Stimulated activated CD4-positive, alpha-beta T cell treated with anti-CD3 and anti-CD28 coated beads, Interleukin-12 subunit alpha, Interleukin-12 subunit beta, amount 100 ng/mL, for 48 hours (primary cell): ENCODE measurements at places on chromosomes 5 and 9.

GRCh38 chr5:163379298-163380155, 57.9 kb upstream of the CCNG1 start:
- DNase-seq, result no peak

DNA sequence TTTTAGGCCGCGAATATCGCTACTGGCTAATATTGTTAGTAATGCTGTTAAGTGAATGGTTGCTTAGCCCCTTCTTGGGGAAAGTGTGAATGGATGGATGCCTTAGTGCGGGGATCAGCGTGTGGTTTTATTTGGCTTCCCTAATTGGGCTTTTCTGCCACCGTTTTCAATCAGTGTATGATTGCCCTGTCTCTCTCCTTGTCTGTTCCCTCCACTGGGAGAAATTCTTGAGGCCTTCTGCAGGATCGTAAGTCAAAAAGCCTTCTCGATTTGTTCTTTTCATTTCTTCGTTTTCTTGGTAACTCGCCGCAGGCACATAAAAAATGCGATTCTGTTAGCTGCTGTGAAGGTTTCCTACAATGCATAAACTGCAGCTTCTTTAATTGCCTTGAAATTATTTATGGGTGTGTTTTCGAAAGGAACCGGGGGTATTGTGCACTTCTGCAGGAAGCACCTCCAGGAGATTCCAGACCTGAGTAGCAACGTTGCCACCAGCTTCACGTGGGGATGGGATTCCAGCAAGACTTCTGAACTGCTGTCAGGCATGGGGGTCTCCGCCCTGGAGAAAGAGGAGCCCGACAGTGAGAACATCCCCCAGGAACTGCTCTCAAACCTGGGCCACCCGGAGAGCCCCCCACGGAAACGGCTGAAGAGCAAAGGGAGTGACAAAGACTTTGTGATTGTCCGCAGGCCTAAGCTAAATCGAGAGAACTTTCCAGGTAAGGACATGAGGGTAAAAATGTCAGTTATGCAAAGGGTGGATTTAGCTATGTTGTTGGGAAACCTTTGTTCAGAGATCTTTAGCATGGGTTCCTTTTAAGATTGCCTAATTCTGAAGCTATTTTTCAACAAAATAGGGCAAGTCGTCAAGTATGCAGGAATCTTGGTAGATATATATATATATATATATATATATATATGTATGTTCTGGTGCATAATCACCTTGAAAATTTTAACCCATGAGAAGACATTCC, 700 bp downstream of the SKP2 start:
- no peak for DNase-seq

GRCh38 chr5:151151793-151152192, 5.8 kb downstream of the ANXA6 start:
- peak; percentile 67 for DNase-seq

DNA sequence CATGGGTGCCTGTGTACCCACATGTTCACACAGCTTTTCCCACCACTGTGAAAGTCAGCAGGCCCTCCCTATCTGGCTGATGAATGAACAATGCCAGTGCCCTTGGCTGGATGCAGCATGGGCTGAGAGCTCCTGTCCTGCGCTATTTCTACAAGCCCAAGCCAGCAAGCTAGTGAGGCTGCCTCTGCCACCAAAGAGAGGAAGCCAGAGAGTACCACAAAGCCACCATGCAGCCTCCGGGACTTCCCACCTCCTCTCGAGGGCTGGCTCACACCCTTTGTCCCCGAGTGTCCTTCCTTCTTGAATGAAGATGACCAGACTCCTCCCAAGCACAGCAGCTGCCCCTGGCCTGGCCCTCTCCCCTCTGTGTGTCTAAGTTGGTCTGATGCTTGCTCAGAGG, 76.5 kb downstream of the SH3PXD2B start:
- no peak for DNase-seq

- DNase-seq, result no peak
These were observed 153.6 kb downstream of the GLIS3 start for GRCh38 chr9:4146293-4146692.

DNA sequence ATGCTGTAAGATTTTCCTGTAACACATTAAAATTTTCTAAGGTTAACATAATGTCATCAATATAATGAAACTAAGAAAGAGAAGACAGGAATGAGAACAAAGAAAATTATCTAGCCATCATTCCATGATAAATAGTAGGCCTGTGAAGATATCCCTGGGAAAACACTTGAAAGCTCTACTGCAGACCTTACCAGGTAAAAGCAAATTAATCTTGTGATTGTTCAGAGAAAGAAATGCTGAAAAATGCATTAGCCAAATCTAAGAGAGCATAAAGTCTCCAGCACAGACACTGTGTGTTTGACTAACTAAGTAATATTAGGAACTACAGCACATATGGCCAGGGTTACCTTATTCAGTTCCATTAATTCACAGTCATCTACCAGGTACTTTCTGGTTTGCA, 628.3 kb upstream of the GRAMD2B start:
- no peak for DNase-seq

GRCh38 chr5:7068899-7069298, 327.0 kb upstream of the ADCY2 start:
- no peak for DNase-seq

DNA sequence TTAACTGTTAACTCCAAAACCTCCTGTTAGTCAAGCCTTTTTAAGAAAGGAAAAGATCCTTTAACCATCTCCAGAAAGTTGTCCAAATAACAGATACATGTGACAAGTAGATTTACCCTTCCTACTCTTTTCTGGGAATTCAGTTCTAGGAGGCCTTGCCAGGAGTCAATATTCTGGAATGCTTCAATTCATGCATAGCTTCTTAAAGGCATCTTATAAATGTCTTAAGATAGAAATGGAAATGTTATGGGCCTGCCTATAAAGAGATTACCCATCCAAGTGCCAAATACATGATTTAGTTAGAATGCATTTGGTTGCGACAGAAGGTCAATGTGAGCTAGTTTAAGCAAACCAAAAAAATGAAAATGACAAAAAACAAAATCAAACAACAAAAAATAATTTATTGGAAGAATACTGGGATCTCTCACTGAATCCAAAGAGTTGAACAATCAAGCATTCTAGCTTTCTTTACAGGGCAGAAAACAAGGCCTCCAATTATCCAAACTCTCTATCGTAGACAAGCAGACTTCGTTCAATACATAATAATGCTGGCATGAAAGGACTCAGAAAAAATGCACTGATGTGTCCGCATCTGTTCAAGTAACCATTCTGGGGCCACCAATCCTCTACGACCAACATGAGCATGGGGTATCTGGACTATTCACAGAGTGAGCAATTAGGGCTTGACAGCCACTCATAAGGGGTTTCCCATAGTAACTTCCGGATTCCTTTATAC, 188.6 kb downstream of the CTNND2 start:
- DNase-seq, result no peak

- DNase-seq, result no peak
These were observed 193.2 kb upstream of the MAP3K1 start for GRCh38 chr5:56622141-56622540.

DNA sequence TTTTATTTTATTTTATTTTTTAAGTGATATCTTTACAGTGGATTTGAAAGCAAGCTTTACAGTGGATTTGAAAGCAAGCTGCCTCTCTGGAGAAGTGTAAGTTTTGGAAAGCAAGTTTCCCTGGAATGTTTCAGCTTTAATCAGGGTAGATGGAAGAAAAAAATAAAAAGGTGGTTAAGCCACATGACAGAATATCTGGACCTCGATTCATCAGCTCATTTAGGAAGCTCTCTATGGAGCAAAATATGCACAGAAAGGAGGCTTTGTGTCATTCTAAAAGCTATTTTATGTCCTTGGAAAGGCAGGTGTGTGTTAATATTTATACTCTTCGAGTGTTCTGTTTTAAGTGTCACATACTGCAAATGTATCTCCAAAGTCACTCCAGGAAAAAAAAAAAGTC, 409.2 kb upstream of the KLF4 start:
- DNase-seq, result no peak

DNA sequence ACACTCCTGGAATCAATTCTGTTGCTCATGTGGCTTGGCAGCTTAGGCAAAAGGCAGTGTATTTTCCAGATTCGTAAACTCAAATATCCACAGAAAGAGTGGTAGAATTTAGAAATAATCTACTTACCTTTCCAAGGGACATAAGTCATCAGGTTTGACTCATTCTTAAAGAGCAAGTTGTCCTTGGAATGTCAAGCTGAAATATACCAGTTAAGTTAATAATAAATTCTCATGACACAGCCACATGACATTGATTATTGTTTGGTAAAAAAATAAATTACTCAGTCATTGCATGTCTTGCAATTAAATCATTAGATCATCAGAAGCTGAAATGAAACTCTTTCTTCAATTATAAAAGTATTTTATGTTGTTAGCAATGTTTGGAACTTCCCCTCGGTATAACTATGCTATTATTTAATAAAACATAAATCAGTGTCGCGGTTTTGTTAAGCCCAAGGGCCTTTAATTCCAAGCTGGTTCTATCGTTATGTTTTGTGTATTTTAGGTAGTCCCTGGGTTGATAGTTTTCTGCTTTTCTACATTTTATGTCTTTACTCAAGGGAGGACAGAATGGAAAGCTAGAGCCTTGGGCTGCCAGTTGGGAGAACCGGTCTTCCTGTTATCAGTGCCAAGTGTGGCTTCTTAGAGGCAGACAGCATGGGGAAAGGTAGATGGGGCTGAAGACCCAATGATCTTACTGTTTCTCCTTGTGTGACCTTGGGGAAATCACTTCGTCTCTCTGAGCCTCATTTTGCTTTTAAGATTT, 79.3 kb upstream of the PRLR start:
- DNase-seq, result no peak

GRCh38 chr9:30713243-30713642, 1671.2 kb upstream of the ACO1 start:
- DNase-seq, result no peak

GRCh38 chr9:122059955-122060324, 33.2 kb downstream of the TTLL11 start:
- no peak for DNase-seq

DNA sequence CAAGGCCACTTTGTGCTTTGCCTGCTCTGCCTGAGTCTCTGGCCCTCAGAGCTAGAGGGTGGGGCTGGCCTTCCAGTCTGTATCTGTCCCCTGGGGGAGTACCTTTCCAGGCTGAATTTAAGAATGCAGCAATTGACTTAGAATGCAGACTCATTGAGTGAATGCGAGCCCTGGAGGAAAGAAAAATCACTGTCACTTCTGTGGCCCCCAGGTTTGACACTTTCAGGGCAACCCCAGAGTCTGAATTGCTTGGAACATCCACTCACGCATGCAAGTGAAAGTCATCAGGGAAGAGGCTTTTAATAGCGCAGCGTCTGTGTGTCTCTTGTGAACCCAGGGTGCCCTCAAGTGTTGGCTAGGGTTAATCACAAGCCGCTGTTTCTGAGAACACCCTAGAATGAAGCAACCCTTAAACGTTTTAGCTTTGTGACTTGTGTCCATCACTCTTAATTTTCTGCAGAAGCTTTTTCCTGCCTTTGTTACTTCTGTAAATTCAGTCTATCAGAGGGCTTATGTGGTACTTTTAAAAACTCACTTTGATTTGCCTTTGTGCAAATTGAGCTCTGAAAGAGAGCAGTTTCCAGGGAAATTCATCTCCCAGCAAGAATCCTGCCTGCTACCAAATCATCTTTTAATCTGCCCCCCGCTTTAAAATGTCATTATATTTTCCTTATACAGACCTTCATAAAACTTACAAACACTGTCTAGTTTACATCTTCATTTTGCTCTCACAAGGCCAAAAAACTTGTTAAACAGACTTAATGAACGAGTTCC, 146.8 kb upstream of the IQGAP2 start:
- peak; percentile 47 for DNase-seq

DNA sequence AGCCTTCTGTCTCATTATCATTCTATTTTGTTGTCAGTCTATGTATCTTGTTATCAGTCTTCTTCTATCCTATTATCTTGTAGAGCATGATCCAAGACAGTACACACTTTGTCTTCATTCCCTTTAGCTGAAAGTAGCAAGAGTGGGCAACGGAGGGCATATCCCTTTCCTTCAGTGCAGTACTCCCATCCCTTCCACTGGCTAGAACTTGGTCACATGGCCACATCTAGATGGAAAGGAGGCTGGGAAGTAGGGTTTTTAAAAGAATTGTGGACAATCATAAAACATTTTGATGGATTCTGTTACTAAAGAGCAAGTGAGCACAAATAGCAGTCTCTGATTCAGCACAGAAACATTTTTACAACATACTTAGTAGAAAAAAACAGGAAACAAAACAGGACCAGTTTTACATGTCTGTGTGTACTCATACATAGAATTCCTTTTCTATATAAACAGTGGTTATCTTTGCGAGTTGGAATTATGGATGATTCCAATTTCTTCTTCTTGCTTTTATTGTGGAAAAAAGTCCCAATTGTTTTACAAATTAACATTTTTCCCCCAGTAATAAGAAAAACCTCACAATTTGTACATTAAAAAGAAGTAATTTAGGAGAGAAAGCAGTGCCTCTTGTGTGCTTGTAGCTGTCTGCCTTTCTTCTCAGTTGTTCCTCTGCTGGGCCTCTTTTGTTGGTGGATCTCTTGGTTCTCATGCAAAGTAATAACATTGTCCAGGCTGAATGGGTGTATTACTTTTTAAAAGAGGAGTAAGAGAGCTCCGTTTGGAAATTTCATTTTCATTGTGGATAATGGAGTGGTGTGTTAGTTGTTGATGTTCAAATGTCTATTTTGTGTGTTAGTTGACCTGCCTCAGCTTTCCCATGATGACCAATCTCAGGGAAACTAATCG, 410.9 kb upstream of the TRPC7 start:
- DNase-seq, result no peak

GRCh38 chr5:40428815-40429214, 250.9 kb upstream of the PTGER4 start:
- no peak for DNase-seq

DNA sequence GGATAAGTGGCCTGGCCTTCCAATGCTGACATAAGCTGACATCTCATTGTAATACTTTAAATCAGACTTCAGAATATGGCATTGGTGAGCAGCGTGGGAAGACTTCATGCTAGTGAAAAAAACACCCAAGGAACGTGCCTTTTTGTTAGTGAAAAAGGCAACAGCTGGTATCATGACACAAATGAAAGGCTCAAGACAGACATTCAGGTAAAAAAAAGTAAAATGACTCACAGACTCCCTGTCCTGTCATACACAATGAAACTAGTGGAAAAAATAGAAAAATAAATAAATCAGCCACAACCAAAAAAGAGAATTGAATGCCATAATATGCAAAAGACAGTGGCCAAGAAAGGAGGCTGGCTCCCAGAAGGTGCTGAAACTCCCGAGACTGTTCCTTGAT, 24.4 kb upstream of the PPP1R2B start:
- no peak for DNase-seq

GRCh38 chr5:146671561-146672295, 155.7 kb upstream of the GPR151 start:
- no peak for DNase-seq
